ENCODE measurements at places on chromosomes 4 and X. TPM values are rescaled to one million over a fixed set of nuclear protein-coding genes. Genes with fewer than 3 reads are reported as not detected.

Gene CSAG1
- total RNA-seq = not detected

Gene INTU
- 3.3 TPM for total RNA-seq

Gene ARR3
- total RNA-seq = not detected

Gene NHS
- total RNA-seq = 0.98 TPM

Gene VEGFC
- 11.8 TPM for total RNA-seq

Gene TMPRSS11D
- total RNA-seq = not detected

Gene MAGEA12
- total RNA-seq = not detected

Gene TKTL2
- total RNA-seq = not detected

Gene MTMR8
- 0.59 TPM for total RNA-seq

Gene GPM6B
- total RNA-seq = 40.8 TPM

Gene HTN1
- not detected for total RNA-seq

Gene POF1B
- total RNA-seq = not detected

Gene FAM184B
- total RNA-seq = not detected

Gene IGSF1
- under 0.01 TPM for total RNA-seq

Gene VSIG4
- total RNA-seq = under 0.01 TPM

Gene RBMXL3
- total RNA-seq = not detected

Gene ZNF141
- total RNA-seq = 15.6 TPM

Gene OCRL
- 17.2 TPM for total RNA-seq

Gene AADAT
- 4.9 TPM for total RNA-seq

Gene RHOXF1
- total RNA-seq = not detected

Gene OTUD5
- total RNA-seq = 23.7 TPM

Gene REELD1
- total RNA-seq = not detected

Gene MAGED4
- 17.0 TPM for total RNA-seq

Gene OTUD6A
- not detected for total RNA-seq

Gene NAT8L
- total RNA-seq = under 0.01 TPM

Gene UGT2A1
- total RNA-seq = not detected

Gene KLF3
- 24.4 TPM for total RNA-seq

Gene RPS6KA6
- total RNA-seq = 1.1 TPM

Gene CLDN34
- total RNA-seq = not detected

Gene PABPC4L
- total RNA-seq = under 0.01 TPM

Gene CFAP99
- total RNA-seq = not detected

Gene CYTL1
- 0.37 TPM for total RNA-seq

Gene IL9R
- not detected for total RNA-seq

Gene TMEM154
- total RNA-seq = 11.1 TPM

Gene GBA3
- not detected for total RNA-seq

Gene CCDC120
- 0.39 TPM for total RNA-seq

Gene AR
- 13.2 TPM for total RNA-seq

Gene UGT2B7
- total RNA-seq = 0.20 TPM

Gene IQCM
- not detected for total RNA-seq

Gene PCDH10
- not detected for total RNA-seq

Gene GPRASP2
- total RNA-seq = 12.7 TPM

Gene TMSB15A
- 1.4 TPM for total RNA-seq

Gene HS6ST2
- 0.20 TPM for total RNA-seq

Gene NSUN7
- under 0.01 TPM for total RNA-seq

Gene NWD2
- total RNA-seq = not detected

Gene TLR3
- 3.9 TPM for total RNA-seq

Gene RIBC1
- 0.73 TPM for total RNA-seq

Gene AFAP1
- 33.8 TPM for total RNA-seq

Gene CCDC110
- 0.20 TPM for total RNA-seq

Gene TCEAL7
- total RNA-seq = 26.2 TPM

Gene MAGEE2
- not detected for total RNA-seq

Gene BGN
- total RNA-seq = 11.4 TPM

Gene USP17L12
- total RNA-seq = not detected

Measured in subcutaneous preadipocyte (primary cell).